Stimulated activated naive CD4-positive, alpha-beta T cell treated with Interleukin-2 at 50 U/mL for 16 hours (primary cell): ENCODE measurements at places on chromosomes 2 and 18.

DNA sequence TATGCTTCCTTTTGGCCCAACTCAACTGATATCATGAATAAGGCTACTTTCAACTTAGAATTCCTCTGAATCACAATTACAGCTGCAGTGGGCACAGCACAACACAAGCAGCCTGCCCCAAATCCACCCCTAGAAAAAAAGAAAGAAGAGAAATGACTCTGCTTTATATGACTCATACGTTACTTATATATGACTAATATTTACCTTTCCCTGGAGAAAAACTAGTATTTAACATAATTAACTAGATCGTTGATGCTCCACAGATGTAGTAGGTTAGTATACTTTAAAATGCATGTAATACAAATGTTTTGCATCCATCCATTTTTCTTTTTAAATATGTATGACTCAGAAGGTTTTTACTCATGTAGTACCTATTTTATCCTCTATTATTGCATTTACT, 133.3 kb upstream of the UNC80 start:
- DNase-seq = no peak

DNA sequence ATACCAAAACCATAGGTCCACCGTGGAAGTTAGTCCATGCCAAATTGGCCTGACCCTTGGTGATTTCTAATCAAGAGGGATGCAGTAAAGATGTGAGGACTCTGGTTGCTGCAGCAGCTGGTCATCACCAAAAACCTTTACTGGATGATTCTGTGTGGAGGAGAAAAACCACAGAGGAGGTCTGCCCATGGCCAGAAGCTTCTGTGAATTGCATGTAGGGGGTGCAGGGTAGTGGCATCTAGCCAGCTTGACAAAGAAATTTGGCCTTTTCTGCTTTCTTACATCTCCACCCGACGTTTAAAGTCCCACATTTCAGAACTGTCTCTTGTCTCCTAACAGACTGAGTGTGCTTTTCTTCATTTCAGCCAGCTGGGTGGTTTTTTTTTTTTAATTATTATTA, 180.0 kb downstream of the TPGS2 start:
- DNase-seq = no peak

- DNase-seq = peak; percentile 22
These were observed 5.1 kb downstream of the SLC35F6 start for GRCh38 chr2:26769089-26769761.

DNA sequence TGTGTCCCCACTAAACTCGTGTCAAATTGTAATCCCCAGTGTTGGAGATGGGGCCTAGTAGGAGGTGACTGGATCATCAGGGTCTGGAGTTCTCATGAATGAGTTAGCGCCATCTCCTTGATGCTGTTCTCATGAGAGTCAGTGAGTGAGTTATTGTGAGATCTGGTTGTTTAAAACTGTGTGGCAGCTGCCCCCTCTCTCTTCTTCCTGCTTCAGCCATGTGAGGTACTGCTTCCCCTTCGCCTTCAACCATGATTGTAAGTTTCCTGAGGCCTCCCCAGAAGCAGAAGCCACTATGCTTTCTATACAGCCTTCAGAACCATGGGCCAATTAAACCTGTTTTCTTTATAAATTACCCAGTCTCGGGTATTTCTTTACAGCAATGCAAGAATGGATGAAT, 50.4 kb downstream of the AP1S3 start:
- DNase-seq = no peak

DNA sequence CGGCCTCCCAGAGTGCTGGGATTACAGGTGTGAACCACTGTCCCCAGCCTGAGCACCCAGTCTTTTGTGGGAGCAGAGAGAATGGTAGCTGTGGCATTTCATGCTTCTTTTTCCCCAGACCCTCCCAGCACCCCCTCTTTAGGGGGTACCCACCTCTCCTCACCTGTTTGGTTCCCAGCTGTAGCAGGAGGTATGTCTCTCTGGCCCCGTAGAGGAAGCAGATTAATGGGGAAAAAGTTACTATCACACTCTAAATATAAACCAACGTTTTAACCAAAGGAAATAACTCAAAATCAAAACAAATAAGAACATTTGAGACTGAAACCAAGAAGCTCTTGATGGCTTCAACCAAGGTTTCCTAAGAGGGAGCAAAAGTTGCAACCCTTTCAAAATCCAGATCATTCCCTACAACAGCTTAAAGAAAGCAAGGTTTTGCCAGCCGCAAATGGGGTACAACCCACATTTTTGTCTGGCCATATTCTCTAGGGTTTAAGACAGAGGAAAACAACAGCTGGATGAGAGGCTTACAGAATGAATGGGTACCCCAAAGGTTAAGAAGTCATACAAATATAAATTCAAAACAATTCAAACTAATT, 8.0 kb downstream of the RNF125 start:
- DNase-seq = no peak
